ENCODE measurements at places on chromosomes 2 and 18.

DNA sequence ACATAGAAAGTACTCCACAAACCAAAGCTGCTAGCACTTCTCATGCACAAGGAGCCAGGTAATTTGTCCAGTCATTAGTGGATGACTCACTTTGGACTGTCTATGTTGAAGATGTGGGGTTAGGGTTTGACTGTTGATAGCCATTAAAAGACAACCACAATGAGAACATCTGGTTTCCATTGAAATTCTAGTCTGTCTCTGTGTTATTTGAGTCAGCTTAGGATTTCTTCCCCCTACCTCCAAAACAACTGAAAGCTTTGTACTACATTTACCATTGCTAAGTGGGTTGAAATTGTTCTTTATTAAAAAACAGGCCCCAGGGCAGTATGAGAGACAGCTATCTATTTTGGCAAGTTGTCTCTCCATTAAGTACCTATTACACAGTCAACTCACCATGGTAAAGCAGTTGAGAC, 50.2 kb upstream of the ANKRD44 start:
- no peak for DNase-seq

GRCh38 chr2:15299904-15300520, 261.1 kb downstream of the NBAS start:
- DNase-seq = no peak

DNA sequence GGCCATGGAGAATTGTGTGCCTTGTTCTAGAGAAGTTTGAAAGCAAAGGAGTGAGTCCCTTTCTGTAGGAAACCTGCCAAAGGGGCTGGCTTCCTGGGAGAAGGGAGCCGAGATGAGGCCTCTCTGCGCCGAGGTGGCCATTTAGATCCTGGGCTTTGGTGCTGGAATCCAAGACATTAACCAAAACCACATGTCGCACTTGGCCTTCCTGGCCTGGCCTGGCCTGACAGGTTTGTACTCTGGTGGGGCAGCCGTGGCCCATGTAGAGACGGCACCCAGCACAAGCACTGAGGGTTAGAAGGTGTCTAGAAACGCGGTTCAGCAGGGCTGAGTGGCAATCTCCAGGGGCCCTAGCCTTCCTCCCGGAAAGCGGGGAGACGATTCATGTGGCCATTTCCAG, 7.1 kb downstream of the CNNM3 start:
- DNase-seq = no peak

DNA sequence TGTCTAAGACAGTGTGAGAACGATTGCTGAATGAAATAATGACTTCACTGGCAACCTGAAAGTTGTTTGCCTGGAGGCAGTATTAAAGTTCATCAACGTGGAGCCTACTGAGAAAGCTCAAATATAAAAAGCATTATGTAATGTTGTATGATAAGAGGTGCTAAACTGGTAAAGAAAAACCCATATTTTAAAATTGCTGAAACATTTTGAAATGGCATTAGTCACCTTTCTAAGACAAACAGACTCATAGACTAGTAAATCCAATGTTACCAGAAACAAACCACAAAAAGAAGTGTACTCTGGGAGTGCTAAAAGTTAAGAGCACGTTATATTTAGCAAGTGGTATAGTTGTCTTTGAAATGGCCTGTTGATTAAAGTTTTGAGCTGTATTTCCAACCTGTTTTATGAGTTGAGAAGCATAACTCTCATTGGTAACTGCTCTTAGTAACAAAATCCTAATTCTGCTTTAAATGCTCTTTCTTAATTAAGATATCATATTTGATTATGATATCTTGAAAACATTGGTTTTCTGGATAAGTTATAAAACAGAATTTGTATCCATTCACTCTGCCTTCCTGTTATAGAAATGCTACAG, 62.7 kb downstream of the CYP1B1 start:
- no peak for DNase-seq

DNA sequence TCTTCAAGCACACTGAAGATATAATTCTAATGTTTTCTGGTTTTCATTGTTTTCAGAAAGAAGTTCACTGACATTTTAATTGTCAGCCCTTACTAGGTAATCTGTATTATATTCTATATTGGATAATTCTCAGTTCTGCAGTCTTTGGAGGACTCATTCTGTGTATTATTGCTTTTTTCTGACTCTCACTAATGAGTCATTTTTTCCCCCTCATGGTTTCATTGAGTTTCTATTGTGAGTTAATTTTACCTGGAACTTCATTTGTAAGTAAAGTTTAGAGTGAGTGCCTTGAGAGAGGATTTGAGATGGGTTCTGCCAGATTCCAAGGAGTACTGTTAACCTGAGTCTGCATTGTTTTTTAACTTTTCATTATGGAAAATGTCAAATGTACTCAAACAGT, 90.4 kb upstream of the LYPD1 start:
- DNase-seq = no peak

DNA sequence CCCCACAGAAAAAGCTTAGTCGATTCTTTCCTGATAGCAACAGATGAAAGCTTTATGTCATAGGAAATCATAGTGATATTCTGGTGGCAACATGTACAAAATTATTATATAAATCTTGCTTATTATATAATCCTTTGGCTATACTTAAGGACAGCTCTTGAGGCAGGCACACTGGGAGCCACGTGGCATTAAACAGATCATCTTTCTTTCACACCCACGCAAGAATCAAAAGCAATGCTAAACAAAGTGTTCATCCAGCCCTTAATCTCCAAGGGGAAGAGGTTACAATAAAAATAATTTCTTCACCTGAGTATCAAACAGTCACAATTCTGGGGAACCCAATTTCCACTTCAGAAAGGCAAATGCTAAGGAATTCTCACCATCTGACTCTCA, 57.8 kb downstream of the CYB5A start:
- DNase-seq = no peak

DNA sequence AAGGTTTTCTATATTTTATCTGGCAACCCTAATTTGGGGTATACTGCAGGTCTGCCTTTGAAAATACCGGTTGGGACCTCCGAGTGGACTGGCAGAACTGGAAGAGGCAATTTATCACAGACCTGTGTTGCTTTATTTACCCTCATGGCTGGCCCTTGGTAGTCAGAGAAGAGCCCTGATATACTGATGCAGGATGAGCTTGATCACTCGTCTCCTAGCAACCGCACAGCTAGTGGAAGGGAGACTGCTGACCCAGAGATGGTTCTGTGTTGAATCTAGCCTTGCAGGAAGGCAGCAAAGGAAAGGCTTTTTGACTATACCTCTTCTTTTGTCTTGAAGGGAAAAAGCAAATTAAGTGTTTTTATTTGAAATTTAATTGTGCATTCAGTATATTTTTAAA, 154.7 kb downstream of the EML6 start:
- no peak for DNase-seq

- DNase-seq = peak; percentile 26
Measured at GRCh38 chr2:24827321-24828237, 34.4 kb downstream of the CENPO start.

DNA sequence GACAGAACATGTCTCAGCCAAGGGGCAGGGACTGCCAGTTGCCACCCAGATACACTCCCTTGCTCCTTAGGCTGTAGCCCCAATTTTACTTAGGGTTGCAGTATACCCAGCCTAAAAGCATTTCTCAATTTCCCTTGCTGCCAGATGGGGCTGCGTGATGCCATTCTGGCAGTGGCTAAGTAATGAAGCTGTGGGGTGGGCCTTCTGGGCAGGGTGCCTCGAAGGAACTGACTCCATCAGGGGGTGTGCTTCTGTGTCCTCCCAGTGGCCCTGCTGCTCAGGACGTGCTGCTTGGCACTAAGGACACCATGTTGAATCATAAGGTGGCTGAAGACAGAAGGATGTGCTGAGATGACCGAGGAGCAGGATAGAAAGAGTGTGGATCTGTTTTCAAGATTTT, 74.2 kb downstream of the VWA3B start:
- DNase-seq = no peak

GRCh38 chr2:219177552-219178376, at the start of gene RETREG2:
Gene RETREG2, plus strand, starts transcription at chr2:219178275. Its CDS starts 78 bp downstream, at chr2:219178353.
- peak; percentile 86 for DNase-seq

DNA sequence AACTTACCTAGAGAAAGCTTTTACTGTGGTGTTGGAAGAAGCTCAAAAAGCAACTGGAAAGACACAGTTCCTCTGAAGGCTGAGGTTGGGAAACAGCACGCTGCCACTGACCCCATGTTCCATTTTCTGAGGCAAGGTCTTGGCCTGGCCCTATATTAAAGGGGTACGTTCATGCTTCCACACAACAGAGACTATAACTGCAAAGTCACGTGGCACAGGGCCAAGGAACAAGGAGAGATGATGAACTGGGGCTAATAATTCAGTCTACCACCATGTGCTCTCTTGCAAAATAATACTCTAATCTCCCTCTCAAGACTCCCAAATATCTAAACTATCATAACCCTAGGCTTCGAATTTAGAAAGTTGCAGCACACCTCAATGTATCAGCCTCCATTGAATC, 381.6 kb downstream of the DSEL start:
- no peak for DNase-seq

DNA sequence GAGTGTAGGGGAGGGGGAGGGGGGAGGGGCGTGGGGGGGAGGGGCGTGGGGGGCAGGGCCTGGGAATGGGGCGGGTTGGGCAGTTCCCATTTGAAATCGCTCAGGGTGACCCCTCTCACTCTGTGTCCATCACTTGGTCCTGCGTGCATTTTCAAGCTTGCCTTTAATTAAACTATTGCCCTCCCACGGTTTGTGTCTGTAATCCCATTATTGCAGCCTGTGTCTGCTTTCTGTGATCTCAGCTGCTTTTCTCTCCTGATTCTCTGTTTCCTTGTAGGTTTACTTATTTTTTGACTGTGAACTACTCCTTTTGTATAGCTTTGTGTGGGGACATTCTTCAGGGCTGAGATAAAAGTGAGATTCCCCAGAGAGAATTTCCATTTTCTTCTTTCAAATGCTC, 1.3 kb downstream of the DCDC2C start:
- DNase-seq = no peak

Data from bone marrow (tissue), 2 donors.